Hindlimb muscle (tissue), 1 donor: ENCODE measurements at places on chromosomes 16 and 17. TPM values are rescaled to one million over a fixed set of nuclear protein-coding genes. Genes with fewer than 3 reads are reported as not detected.

ZNF785 gene
- polyA plus RNA-seq, result 12.9 TPM

ACAP1 gene
- 13.6 TPM for polyA plus RNA-seq

CES1 gene
- 0.32 TPM for polyA plus RNA-seq

NRN1L gene
- polyA plus RNA-seq, result 1.6 TPM

ZACN gene
- polyA plus RNA-seq, result 10.4 TPM

SERPINF2 gene
- polyA plus RNA-seq, result 1.7 TPM

CYTH1 gene
- polyA plus RNA-seq, result 22.1 TPM

MBTPS1 gene
- polyA plus RNA-seq, result 66.1 TPM

SALL1 gene
- 0.06 TPM for polyA plus RNA-seq

SPNS3 gene
- polyA plus RNA-seq, result 0.86 TPM

TPSAB1 gene
- 1.0 TPM for polyA plus RNA-seq

HASPIN gene
- polyA plus RNA-seq, result 6.2 TPM

PAM16 gene
- 28.9 TPM for polyA plus RNA-seq

DNA sequence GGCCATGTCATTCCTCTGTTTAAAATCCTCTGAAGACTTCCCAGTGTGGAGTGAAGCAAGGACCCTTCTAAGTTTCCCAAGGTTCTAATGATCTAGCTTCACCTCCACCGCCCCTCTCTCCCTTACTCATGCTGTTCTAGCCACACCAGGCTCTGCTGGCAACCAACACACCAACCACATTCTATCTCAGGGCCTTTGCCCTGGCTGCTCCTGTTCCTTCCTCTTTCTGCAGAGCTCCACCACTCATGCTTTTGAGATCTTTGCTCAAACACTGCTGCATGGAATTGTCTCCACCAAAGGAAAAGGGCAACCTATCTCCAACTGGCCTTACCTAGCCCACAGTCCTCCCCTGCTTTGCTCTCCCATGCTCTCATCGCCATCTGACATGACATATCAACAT, 128.7 kb downstream of the XYLT1 start:
- DNase-seq, result no peak

- DNase-seq, result no peak
Observed at GRCh38 chr16:24140730-24141129, 115.4 kb upstream of the CACNG3 start.

DNA sequence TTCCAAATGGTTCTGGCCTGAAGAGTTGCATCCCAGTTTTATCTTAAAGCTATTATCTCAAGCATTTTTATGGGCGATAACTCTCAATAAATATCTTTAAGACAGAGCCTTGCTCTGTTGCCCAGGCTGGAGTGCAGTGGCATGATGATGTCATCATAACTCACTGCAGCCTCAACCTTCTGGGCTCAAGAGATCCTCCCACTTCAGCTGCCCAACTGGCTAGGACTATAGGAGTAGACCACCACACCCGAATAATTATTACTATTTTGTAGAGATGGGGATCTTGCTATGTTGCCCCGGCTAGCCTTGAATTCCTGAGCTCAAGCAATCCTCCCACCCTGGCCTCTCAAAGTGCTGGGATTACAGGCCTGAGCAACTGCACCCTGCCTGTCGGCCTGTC, 26.1 kb upstream of the CYTH1 start:
- DNase-seq, result no peak

GRCh38 chr16:66701516-66701915, 5.0 kb upstream of the CMTM4 start:
- DNase-seq, result no peak

DNA sequence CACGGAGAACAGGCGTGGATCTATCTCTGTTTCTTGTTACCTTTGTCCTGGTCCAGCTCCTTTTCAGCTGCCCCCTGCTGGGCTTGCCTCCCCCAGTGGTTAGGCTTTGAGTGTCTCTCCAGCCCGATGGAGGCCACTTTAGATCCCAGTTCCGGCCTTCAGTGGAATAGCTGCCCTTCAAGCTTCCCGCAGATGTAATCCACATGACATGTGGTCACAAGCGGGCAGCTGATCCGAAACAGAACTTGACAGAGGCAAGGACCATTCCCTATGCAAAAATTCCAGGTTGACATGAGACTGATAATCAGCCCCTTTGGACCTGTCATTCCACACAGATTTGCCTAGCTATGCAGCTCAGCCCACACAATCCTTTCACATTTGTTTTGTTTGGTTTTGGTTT, 40.6 kb upstream of the AQP8 start:
- DNase-seq, result no peak

GRCh38 chr17:40448213-40448638, 5.0 kb downstream of the IGFBP4 start:
- DNase-seq, result no peak

GRCh38 chr16:85151603-85152413, 39.5 kb upstream of the CIBAR2 start:
- DNase-seq, result no peak

- DNase-seq, result peak; percentile 82
Observed at GRCh38 chr17:69733171-69734012, 318.9 kb downstream of the MAP2K6 start.

- no peak for DNase-seq
Observed at GRCh38 chr17:1494736-1495253, 2.3 kb upstream of the MYO1C start.

GRCh38 chr16:965036-965395, 5.8 kb downstream of the LMF1 start:
- DNase-seq, result no peak

DNA sequence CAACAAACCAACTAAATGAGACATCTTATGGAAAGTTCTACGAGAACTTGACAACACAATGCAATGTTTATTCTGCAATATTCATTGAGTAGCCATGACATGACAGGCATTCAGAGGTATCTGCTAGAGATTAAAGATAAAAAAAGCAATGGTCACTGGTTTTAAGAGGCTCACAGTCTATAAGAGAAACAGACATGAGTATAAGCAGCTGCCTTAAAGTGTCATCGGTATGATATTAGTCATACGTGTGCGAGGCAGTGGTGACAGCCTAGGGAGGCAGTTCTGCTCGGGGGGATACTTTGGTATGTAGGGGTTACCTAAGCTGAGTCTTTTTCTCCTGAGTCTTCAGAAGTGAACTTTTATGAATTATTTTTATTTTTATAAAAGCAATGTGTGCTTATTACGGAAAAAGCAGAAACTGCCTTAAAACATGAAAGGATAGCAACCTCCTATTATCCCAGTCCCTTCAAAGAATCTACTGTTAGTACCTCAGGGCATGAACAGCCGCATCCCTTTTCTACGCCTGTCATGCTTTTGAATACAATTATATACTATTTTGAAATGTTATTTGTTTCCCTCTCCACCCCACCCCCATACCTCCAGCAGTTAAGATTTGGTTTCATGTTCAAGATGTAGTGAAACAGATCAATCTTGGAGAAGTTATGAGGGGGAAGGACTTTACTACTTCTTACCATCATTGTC, 7.7 kb downstream of the ST6GALNAC1 start:
- DNase-seq, result no peak

DNA sequence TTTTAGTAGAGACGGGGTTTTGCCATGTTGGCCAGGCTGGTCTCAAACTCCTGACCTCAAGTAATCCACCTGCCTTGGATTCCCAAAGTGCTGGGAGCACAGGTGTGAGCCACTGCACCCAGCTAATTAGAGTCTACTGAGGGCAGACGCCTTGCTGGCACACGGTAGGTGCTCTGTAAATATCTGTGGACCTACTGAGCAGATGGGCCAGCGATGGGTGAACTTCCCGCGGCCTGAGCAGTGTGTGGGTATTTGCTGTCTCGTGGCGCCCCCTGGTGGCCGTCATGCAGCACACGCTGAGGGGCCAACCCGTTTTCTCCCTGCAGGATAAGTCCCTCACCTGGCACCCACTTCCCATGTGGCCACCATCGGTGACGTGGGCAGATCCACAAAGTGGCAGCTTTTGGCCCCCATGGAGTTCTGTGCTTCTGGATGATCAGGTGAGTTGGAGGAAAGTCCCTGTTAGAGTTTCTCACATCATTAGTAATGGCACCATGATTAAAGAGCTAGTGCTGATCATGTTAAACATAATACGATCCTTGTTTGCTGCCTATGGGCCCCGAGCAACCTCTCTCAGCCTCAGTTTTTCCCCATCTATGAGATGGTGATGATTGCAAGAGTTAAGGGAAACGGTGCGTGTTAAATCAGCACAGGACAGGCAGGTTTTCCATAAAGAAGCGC, 40.7 kb downstream of the ZDHHC7 start:
- peak; percentile 61 for DNase-seq

DNA sequence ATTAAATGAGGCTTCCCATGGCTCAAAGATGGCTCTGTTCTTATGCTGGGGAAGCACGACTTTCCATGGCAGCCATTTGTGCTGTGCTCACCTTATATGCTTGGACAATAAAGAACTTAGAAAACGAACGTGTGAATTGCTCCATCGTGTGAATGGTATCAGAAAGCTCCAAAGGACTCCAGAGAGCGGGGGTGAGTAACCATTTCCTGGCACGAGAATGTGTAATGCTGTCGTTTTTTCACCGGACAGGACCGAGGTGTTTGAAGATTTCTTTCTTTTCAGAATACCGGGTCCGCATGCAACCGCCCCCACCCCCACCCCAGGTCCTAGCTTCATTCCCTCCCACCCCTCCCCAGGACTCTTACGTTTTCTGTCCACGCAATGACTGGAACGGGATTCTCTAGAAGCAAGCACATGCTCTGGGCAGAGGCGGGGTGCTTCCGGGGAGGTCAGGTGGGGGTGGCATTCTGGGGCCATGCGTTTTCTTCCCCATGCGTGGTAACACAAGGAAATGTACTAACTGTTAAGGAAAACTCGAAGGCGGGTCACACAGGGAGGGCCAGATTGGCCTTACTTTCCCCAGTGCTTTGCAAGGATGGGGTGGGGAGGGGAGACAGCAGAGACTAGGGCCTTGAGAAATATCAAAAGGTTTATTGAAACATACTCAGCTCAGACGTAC, 26.2 kb downstream of the GPRC5B start:
- DNase-seq, result no peak

DNA sequence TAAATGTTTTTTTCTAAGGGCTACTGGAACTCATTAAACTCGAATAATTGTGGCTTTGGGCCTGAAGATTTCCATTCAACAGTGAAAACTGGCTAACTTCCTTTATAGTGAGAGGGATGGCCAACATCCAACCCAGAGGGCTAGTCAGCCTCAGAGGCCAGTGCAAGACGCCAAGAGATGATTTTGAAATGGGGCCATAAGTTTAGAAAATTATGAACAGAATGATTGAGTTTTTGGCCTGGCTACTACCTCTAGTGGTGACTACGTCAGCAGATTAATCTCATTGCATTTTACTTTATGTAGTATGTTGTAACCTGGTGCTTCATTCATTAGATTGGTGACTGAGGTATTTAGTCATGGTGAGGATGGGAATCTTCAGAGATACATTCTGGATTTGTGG, 28.4 kb downstream of the HAPSTR1 start:
- peak; percentile 35 for DNase-seq

- DNase-seq, result no peak
Observed at GRCh38 chr17:79870540-79870939, 31.3 kb upstream of the CBX4 start.

DNA sequence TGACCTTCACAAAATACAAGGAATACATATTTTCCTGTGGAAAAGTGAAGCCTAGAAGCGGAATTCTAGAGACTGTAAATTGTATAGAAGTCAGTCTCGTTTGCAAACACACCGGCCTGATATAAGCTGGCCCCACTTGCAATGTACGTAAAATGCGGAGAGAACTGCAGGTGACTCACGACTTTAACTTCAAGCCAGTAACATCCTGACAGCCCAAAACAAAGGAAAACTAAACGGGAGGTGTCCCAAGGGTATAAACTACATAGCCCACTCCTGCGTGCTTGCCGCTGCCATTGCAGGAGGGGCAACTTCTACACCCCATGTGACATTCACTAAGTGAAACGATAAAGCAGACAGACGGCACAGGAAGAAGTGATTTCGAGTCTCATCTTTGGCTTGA, 101.6 kb downstream of the CYTH1 start:
- no peak for DNase-seq

GRCh38 chr17:77869665-77870132, 88.8 kb upstream of the TNRC6C start:
- no peak for DNase-seq

GRCh38 chr17:859061-859823, 77.1 kb downstream of the MRM3 start:
- DNase-seq, result peak; percentile 87

GRCh38 chr17:35486920-35487732, 38.6 kb upstream of the SLFN13 start:
- no peak for DNase-seq

GRCh38 chr17:14918540-14918939, 346.6 kb downstream of the PMP22 start:
- no peak for DNase-seq

GRCh38 chr16:67666559-67667452, at the start of the genes C16orf86 and ENKD1:
Gene C16orf86, plus strand, starts transcription at chr16:67666814. Its CDS starts 157 bp downstream, at chr16:67666971.
Gene ENKD1, minus strand, starts transcription at chr16:67666750. Its CDS starts 308 bp downstream, at chr16:67666442.
- DNase-seq, result peak; percentile 84

DNA sequence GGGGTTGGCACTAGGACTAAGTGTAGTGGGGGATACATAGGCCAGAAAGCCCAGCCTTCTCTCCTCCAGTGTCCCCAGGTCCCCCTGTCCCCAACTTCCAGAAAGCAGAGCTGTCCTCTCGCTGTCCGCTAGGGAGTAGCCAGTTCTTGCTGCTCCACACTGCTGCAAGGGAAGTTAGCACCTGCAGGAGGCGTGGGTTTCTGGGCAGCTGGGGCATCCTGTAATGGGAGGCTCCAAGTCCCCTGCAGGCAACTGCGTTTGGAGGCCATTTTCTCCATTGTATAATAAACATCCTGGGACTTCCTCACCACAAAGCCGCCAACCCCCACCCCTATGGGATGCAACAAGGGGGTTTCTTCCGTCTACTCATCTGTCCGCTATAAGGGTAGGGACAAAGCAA, 1.7 kb downstream of the RPRML start:
- no peak for DNase-seq

GRCh38 chr17:74163271-74163821, 40.1 kb upstream of the RPL38 start:
- DNase-seq, result no peak

DNA sequence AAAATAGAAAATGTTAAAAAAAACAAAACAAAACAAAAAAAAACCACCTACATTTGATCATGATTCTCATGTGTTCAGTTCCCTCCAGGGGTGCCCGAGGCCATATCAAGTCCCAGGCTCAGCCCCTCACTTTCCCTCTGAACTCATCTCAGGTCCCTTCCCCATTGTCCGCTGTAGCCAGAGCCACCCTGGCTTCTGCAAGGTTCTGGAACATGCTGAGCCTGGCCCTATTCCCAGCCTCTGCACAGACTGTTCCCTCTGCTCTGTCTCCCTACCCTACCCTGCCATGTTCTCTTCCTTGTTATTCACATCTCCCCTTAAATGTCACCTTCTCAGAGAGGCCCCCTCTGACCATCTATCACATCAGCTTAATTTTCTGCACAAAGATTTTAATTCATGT, 46.9 kb downstream of the TK2 start:
- no peak for DNase-seq

GRCh38 chr17:50220811-50221210, 19.4 kb upstream of the COL1A1 start:
- DNase-seq, result no peak

GRCh38 chr17:76643553-76644148, at the start of gene ST6GALNAC1:
Gene ST6GALNAC1, minus strand, starts transcription at chr17:76643757. Its CDS starts 119 bp downstream, at chr17:76643638.
- DNase-seq, result no peak
